ENCODE measurements at places on chromosomes 2 and 18. TPM values are rescaled to one million over a fixed set of nuclear protein-coding genes. Genes with fewer than 3 reads are reported as not detected.

The SERPINB12 gene
- total RNA-seq, result not detected

The HOXD10 gene
- total RNA-seq, result not detected

The TXNDC2 gene
- not detected for total RNA-seq

The DPP10 gene
- total RNA-seq, result not detected

The HDAC4 gene
- 10.6 TPM for total RNA-seq

The ASXL3 gene
- not detected for total RNA-seq

The CHRND gene
- not detected for total RNA-seq

The SLC4A5 gene
- total RNA-seq, result 0.09 TPM

The HOXD12 gene
- total RNA-seq, result not detected

The ABCB6 gene
- 51.1 TPM for total RNA-seq

The CHN1 gene
- 14.5 TPM for total RNA-seq

The FRZB gene
- total RNA-seq, result not detected

The RAPGEF4 gene
- 6.2 TPM for total RNA-seq

The OTOS gene
- not detected for total RNA-seq

The DBI gene
- total RNA-seq, result 83.5 TPM

The ATP8B1 gene
- 67.3 TPM for total RNA-seq

The MSTN gene
- not detected for total RNA-seq

The MEP1B gene
- 0.19 TPM for total RNA-seq

The LYPD6B gene
- total RNA-seq, result not detected

The PDE1A gene
- under 0.01 TPM for total RNA-seq

The POTEJ gene
- 0.09 TPM for total RNA-seq

The DLGAP1 gene
- 0.09 TPM for total RNA-seq

The ATG9A gene
- total RNA-seq, result 31.8 TPM

The GPR45 gene
- total RNA-seq, result not detected

The CHST9 gene
- not detected for total RNA-seq

The DNAH6 gene
- total RNA-seq, result under 0.01 TPM

The PLEK gene
- total RNA-seq, result 0.09 TPM

The DAPL1 gene
- not detected for total RNA-seq

The CYP26B1 gene
- total RNA-seq, result 1.3 TPM

The DHRS9 gene
- total RNA-seq, result 17.0 TPM

The CCT4 gene
- total RNA-seq, result 238 TPM

The AOX1 gene
- 3.9 TPM for total RNA-seq

The RAB6C gene
- total RNA-seq, result not detected

The REG3G gene
- not detected for total RNA-seq

The ARHGEF33 gene
- 0.38 TPM for total RNA-seq

The USP40 gene
- 16.6 TPM for total RNA-seq

The LINC00305 gene
- not detected for total RNA-seq

The ADD2 gene
- total RNA-seq, result 4.3 TPM

Measured in endothelial cell of coronary artery (primary cell).